Fibroblast of skin of right quadriceps (primary cell): ENCODE measurements at places on chromosomes 11 and 22.
A peak's percentile ranks its signal among the peaks of the same experiment; 100 is the strongest.

DNA sequence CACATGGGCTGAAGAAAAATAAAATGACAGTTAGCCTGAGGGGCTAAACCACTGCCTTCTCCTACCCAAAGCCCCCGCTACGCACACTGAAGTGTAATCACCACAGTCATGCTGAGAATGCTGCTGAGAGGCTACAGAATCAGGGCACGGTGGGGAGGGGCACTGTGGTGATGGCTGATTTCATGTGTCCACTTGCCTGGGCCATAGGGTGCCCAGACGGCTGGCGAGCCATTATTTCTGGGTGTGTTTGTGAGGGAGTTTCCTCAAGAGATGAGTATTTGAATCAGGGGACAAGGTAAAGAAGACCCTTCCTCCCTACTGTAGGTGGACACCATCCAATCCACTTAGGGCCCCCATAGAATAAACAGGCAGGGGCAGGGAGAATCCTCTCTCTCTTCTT, 1313.2 kb downstream of the TBC1D22A start:
- DNase-seq: no peak

DNA sequence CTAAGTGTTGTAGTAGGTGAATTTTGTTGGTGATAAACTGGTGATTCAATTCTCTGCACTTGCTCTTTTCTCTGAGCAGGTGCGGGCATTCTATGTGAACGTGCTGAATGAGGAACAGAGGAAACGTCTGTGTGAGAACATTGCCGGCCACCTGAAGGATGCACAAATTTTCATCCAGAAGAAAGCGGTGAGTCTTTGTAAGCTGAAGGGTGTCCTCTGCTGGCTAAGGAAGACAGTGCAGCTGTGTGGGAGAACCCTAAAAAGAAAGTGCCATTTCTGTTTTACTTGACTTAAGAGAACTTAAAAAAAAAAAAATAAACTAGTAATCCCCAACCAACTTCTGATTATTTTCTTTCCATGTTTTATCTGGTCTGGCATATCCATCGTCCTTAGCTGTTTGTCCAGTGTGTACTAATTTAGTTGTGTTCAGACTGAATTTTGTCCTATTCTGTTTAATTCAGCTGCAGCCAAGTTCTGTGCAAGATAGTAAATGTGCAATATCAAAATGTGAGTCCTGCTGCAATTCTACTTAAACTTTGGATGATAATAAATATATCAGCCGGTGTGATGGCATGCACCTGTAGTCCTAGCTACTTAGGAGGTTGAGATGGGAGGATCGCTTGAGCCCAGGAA, 29.6 kb downstream of the CAT start:
- DNase-seq: peak; percentile 13

- no peak for DNase-seq
Observed at GRCh38 chr11:10488934-10489691, 34.0 kb downstream of the AMPD3 start.

DNA sequence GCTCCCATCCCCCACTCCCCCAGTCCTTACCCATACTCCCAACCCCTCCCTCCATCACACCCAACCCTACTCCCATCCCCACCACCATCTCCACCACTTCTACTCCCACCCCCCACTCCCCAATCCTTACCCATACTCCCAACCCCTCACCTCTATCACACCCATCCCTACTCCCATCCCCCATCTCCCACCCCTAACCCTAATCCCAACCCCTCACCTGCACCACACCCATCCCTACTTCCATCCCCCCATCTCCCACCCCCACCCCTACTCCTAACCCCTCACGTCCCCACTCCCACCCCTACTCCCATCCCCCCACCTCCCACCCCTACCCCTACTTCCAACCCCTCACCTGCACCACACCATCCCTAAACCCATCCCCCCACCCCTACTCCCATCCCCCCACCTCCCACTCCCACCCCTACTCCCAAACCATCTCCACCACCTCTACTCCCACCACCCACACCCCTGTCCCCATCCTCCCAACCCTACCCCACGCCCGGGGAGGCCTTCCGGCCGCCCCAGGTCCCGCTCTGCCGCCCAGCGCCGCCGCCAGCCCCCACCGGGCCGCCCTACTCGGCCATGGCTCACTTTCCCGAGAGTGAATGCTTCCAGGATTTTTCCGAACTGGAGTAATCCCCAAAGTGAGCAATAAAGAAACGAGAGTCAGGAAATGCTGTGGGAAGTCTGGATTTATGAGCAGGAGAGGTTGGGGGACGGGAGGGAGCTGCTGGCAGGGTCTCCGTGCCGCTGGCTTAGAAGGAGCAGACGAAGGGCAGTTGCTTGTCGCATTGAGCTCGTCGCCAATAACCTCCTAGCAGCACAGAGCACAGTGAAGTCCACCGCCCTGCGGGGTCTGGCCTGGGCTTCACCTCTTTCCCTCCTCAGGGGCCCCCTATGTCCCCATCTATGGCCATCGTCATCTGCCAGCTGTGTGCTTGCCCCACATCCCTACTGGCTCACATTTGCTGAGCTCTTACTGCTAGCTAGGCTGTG, 4.6 kb downstream of the PRG3 start:
- no peak for DNase-seq

DNA sequence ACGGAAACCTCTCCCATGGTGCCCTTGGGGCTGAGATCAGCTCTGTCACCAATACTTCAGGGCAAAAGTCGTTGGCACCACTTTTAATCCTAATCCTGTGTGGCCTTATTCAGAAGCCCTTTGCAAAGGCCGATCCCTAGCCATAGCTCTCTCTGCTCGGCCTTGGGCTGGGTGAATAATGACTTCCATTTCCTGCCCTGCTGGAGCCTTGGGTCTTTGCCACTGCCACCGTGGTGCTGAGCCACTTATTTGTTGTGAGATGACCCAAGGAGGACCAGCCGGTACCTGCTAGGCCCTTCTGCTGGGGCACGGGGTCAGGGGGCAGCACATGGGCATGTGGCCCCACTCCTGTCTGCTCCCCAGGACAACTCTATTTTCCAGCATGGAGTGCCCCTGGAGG, 188.2 kb downstream of the ST3GAL4 start:
- no peak for DNase-seq

DNA sequence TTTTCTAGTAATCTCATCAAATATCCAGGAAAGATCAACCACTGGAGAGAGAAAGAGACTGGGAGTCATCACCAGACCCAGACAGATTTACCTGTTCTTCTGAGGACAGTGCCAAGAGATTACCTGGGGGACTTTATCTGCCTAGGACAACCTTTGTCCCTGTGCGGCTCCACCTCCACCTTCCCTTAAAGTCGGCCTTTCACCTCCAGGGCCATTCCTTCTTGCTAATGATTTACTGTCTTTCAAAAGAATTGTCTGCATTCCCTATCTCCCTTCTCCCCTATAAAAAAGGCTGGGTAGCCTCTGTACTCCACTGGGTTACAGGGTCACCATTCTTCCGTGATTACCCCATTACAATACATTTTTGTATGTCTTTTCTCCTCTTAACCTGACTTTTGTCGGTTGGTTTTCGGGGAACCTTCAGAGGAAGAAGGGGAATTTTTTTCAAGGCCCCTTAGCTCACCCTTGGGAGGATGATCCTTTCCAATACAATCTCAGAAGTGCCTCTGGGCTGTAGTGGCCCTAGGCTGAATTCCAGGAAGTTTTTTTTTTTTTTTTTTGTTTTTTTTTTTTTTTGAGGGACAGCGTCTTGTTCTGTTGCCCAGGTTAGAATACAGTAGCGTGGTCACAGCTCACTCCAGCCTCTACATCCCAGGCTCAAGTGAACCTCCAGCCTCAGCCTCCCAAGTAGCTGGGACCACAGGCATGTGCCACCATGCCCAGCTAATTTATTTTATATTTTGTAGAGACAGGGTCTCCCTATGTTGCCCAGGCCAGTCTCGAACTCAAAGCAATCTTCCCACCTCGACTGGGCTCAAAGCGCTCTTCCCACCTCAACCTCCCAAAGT, 1.5 kb upstream of the HMOX1 start:
- DNase-seq: no peak

DNA sequence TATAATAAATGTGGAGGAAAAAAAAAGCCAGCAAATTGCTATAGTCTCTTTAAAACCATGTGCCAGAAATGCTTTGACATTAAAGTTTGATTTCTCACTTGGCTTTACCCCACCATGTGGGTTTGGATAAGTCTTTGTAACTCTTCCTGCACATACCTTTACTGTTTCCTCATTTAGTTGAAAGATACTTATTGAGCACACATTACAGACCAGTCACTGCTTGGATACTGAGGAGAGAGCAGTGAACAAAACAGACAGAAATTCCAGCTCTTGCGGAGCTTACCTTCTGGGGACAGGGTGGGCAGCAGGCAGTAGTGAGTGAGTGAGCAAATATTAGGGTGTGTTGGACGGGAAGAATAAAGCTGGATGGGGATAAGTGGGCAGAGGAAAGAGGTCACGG, 13.7 kb downstream of the PACS1 start:
- no peak for DNase-seq

- DNase-seq: peak; percentile 44
Observed at GRCh38 chr11:27524155-27524554, 17.6 kb upstream of the LIN7C start.

GRCh38 chr22:24009227-24010017, 1.7 kb upstream of the CABIN1 start:
- DNase-seq: no peak

- DNase-seq: peak; percentile 92
Observed at GRCh38 chr11:65903068-65903481, 2.9 kb upstream of the FOSL1 start.

DNA sequence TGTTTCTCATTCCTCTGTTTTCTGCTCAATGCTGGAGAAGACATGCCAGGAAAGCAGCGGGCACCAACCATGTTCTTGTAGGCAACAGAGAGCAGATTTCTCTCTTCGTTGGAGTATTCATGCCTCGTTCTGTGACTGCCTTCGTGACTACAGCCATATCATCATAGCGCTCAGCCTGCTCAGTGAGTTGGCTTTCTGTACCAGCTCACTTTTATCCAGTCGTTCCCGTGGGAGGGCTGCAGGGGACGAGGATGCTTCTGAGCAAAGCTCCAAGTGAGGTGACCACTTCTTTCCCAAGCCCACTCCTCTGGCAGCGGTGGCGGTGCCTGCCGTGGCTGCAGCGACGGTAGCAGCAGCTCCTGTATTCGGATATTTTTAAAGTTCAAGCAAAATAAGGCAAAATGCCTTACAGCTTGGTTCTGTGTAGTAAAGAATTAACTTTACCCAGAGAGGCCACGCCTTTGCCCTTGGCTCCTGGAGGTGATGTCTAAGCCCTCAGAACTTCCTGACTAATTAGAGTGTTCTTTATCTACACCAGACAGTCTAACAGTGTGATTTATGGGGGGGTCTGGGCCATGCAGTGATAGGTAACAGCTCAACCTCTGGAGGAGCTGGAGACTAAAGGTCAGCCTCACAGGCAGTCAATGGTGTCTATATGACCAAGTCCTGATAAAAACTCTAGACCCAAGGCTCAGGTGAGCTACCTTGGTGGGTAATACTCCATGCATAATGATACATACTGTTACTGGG, 35.3 kb downstream of the LDHAL6A start:
- DNase-seq: no peak

GRCh38 chr22:47062126-47062525, 299.7 kb downstream of the TBC1D22A start:
- DNase-seq: no peak

DNA sequence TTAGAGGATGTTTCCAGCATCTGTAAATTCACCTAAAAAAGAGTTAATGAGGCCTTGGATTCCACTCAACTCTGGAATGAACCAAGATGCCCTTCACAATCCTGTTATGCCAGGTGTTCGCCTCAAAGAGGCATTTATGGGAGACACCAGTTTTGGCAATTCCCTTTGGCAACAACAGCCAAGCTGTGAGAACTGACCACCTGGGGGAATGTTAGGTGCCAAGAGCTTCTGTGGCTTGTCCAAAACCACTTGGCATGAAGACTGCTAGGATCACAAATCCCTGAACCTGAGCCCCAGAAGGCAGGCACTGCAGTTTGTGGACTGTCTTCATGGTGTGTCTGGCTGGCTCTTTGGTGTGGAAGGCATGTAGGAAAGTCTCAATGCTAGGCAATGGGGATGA, 164.4 kb upstream of the BDNF start:
- DNase-seq: no peak

DNA sequence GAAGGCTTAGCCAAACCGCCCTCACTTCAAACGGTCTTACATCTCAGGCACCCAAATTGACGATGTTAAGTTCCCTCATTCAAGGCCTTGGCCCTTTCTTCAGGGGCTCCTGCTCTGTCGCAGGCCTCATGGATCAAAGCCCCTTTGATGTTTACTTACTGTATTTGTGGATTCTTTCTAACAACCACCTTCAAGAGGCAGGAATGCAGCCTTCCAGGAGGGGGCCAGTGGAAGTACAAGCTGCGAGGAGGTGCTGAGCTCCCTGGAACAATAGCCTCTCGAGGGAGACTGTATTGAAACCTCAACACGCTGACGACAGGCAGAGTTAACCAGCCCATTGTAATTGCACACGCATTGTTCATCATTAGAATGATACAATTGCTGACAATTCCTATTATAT, 209.1 kb downstream of the ST3GAL4 start:
- no peak for DNase-seq

- DNase-seq: peak; percentile 68
Observed at GRCh38 chr11:126561327-126561893, 205.9 kb downstream of the ST3GAL4 start.

DNA sequence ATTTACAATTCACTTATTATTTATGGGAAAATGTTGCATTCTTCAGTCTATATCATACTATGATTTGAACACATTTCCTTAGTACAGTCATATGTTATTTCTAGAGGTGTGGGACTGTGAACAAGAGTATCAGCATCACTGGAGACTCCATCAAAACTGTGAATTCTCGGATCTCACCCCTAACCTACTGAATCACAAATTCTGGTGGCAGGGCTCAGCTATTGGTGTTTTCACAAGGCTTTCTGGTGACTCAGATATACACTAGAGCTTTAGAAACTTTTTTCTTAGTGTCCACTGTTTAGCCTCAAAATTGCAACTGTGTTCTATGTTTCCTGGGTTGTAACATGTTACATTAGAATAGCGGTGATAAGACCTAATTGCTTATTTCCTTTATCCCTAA, 352.9 kb upstream of the DDI1 start:
- peak; percentile 56 for DNase-seq

DNA sequence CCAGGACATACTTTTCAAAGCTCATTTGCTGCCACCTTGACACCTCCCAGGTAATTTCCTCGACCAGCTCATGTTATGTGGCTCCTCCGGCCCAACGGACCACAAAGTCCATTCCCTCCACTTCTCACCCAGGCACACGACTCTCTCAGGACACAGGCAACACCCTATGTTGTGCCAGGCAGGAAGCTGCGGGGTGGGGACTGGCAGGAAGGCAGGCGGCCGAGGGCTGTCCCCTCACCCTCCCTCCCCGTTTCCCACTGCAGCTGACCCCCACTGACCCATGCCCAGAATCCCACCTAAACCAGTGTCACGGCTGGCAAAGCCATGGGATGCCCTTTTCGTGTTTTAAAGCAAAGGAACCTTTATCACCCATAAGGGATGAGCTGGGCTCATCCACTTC, 20.8 kb downstream of the CELSR1 start:
- DNase-seq: no peak

DNA sequence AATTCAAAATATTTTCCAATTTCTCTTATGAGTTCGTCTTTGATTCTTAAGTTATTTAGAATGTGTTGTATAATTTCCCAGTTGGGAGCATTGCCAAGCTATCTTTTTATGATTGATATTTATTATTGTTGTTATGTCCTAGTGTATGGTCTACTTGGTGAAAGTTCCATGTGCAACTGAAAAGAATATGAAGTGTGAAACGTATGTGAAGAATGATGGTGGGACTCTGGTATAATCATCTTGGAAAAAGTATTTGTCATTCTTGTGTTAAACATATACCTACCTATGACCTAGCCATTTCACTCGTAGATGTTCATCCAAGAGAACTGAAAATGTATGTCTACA, 12.0 kb upstream of the GNB1L start:
- DNase-seq: no peak

GRCh38 chr11:92653454-92653853, 316.0 kb upstream of the MTNR1B start:
- DNase-seq: peak; percentile 39

- DNase-seq: peak; percentile 93
Observed at GRCh38 chr11:128400382-128401203, 186.8 kb downstream of the ETS1 start.
